ENCODE measurements at places on chromosomes 3 and 15.

DNA sequence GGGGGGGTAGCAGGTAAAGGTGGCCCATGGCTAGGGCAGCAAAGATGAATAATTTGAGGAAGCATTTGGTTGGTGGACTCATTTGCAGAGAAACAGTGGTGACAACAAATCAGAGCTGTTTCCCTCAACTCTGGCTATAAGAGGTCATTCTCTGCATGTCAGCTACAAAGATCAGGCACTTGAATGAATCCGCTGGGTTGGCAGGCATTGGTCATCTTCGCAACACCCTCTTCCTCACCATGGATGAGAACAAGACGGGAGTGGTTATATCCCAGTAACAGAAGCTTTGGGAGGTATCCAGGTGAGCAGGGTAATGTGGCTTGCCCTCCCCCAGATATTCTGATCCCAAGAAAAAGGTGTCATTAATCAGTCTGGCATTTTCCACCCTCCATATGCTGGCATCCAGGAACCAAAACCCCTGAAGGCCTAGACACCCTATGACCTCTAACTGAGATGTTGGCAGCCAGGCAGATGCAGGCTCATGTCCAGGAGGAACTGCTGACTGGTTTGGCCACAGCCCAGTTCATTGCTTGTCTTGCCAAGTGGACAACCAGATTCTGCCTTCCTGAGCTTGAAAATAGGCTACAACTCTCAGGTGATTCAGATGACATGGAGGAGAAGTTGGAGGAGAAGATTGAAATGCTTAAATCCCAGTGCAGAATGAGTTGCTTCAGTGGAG lies 108.9 kb upstream of the TRIM42 start:
- no peak for DNase-seq

- no peak for DNase-seq
Observed at GRCh38 chr15:48370460-48370859, 39.2 kb downstream of the DUT start.

- no peak for DNase-seq
Observed at GRCh38 chr3:183028416-183028815, 48.1 kb upstream of the DCUN1D1 start.

DNA sequence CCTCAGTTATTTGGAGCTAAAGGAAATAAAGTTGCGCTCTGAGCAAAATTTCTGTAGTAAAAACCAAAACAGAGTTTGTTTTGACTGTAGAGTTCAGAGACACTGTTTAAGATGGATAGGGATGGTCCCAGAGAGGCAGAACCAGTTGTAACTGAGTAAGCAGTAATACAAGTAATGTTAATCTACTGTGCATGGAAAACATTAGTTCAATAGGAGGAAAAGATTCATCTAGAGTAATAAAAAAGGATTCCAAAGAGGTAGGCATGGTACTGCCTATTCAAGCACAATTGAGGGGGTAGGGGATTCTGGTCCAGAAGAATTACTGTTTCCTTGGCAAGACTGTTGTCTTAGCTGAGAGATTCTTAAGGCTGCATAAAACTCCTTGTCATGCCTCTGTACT lies 77.4 kb downstream of the RASA2 start:
- DNase-seq, result no peak

DNA sequence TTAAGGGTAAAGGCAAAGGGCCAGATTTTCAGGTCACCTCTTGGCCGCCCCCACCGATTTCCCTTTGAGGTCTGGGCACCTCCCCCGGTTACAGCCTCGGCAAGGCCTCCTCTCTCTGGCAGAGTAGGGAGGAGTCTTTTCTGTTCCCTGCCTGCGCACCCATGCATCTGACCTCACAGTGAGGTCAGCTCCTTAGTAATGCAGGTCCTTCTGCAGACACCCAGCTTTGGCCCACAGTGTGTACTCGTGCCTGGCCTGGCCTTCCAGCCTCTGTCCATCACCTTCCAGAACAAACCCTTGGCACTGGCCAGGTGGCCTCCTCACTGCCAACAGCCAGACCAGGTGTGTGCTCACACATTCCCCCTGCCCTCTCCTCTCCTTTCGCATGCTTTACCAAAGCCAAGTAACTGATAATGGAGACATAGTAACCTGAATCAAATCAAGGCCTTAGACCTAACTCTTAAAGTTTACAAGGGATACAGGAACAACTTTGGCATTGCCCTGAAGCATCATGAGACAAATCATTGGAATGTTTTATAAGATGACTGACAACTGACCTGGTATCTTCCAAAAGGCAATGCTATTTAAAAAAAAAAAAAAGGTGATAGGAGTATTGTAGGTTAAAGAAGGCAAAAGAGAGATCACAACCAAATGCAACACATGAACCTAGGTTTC lies 61.3 kb downstream of the CORO2B start:
- DNase-seq, result no peak

DNA sequence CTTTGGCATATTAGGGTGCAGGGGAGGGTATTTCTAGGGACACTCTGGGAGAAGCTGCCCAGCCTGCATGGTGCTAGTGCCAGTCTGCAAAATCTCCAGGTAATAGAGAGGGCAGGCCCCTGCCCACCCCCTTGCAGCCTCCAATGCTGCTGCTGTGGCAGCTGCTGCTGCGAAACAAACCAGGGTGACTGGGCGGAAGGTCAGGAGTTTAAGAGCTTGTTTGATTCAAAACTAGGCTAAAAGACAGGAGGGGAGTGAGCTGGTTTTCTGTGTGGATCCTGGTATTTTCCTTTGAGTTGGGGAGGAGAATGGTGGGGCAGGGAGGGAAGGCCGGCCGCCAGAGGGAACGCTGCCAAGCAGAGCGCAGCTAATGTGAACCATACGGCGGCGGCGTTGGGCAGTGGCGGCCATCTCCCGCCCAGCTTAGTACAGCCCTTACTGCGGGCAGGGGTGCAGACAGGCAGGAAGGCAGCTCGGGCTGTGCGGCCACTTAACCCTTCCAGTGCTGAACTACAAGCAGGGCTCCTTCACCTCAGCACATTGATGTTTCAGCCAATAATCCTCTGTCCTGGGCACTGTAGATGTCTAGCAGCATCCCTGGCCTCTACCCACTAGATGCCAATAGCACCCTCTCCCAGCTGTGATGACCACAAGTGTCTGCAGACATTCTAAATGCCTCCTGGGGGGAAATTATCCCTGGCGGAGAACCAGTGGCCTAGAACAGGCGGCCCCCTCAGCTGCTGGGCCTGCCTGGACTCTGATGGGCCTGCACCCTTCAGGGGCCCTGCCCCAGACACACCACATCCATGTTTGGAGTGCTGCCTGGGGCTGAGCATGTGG lies 125.7 kb downstream of the EEFSEC start:
- no peak for DNase-seq

GRCh38 chr3:3538451-3538850 lies 260.8 kb upstream of the LRRN1 start:
- no peak for DNase-seq

DNA sequence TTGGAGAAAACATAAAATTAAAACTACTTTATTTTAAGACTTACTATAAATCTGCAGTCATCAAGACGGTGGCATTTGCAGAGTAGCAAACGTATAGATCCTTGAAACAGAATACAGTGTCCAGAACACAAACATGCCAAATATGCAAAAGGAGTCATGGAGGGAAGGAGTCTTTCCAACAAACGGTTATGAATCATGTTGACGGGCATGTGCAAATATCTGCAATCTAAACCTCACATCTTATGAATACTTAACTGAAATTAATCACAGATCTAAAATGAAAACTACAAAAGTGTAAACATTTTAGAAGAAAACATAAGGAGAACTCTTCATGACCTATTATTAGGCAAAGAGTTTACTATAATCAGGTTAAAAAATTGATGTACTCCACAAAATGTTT lies 69.4 kb downstream of the TFRC start:
- no peak for DNase-seq

GRCh38 chr3:137294139-137294538 lies 336.4 kb downstream of the IL20RB start:
- DNase-seq, result no peak

DNA sequence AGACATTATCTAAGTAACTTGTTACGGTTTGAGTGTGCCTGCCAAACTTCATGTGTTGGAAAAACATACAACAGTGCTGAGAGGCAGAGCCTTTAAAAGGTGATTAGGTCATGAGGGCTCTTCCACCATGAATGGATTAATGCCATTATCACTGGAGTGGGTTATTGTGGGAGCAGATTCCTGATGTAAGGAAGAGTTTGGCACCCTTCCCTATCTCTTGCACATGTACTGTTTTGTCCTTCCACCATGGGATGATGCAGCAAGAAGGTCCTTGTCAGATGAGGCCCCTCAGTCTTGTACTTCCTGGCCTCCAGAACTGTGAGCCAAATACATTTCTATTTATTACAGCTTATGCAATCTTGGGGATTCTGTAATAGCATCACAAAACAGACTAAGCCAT lies 413.9 kb downstream of the EPHA3 start:
- DNase-seq, result no peak

DNA sequence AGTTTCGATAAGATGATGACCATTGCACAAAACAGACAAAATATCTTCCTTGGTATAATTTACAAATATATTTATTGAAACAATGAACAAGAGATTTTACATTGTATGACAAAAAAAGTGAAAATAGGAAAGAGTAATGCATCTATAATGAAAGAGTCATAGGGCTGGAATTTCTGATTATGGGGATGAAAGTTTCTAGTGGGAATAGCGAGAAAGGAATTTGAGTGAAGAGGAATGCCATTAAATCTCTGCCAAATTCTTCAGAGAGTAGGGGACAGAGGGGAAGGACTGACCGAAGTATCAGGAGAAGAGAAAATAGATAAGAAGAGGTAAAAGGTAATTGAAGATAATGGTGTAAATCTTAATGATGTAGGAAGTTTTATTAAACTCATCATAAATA lies 125.4 kb downstream of the VGLL3 start:
- no peak for DNase-seq

Data from activated CD4-positive, alpha-beta T cell treated with anti-CD3 and anti-CD28 coated beads, Interleukin-2, amount 50 U/mL, for 48 hours (primary cell).